ENCODE measurements at places on chromosomes 16 and 17.

- DNase-seq: no peak
Measured at GRCh38 chr16:66881014-66881417, 701 bp downstream of the PDP2 start.

DNA sequence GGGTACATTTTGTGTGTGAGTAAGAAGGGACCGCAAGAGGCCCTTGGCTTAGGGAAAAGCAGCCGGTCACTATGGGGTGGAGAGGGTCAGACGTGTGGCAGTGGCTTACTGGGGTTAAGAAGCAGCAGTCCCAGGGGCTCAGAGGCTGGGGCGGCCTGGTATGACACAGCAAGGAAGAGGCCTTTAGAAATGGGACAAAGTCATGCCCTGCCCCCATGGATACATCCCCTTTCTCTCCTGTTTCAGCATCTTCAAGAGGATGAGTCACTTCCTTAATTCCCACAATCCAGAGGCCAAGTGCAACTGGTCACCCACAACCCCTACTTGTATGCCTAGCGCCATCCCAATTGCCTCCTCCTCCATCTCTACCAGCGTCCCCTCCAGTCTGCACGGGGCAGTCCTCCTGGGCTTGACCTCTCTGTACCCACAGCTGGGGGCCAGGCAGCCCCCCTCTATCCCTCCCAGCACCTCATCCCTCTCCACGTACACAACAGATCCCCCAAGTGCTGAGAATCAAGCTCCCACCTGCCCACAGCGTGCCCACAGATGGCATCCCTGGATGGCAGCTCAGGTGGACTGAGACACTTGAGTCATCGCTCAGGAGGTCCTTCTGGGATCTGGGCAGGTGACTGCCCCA is 6.9 kb upstream of the EFTUD2 start:
- no peak for DNase-seq

DNA sequence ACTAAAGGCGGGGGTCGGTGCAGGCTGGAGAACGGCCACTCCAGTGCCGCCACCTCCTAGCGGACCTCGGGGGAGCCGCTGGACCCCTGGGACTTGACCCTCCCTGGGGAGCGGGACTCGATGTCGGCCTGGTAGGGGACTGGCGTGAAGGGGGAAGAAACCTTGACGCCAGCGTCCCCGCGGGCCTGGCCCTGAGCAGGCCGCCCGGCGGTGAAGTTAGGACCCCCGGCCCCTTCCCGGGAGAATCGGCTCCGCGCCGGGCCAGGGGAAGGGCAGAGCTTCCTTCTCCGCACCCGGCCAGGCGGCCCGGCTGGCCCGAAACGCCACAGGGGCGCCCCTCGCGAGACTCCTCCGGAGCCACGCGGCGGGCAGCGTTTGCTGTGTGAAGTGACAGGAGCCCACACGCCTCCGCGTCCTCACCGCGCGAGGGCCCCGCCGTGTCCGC is 389 bp downstream of the DUS1L start:
- DNase-seq: no peak

- no peak for DNase-seq
Measured at GRCh38 chr16:17177959-17178905, 292.5 kb downstream of the XYLT1 start.

GRCh38 chr16:66551348-66551759 is 1.0 kb upstream of the CKLF start:
- peak; percentile 5 for DNase-seq

- no peak for DNase-seq
Measured at GRCh38 chr16:4193920-4194319, 48.0 kb downstream of the SRL start.

- DNase-seq: no peak
Measured at GRCh38 chr17:36523113-36523512, 11.6 kb downstream of the MYO19 start.

DNA sequence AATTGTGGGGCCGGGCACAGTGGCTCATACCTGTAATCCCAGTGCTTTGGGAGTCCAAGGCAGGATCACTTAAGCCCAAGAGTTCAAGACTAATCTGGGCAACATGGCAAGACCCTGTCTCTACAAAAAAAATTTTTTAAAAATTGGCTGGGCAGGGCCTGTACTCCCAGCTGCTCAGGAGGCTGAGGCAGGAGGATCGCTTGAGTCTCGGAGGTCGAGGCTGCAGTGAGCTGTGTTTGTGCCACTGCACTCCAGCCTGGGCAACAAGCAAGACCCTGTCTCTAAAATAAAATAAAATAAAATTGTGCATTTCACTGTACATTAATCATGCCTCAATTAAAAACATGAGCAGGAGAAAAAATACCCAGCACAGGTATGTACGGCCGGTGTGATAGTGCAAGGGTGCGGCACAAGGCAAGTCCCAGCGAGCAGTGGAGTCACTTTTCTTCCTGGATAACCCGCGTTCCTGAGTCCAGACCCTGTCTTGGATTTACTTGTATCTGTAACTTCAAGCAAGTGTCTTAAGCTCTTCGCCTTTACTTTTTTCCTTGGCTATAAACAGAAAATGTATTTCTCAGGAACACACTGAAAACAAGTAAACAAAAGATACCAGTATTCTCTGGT is 11.4 kb downstream of the ZDHHC7 start:
- DNase-seq: no peak

DNA sequence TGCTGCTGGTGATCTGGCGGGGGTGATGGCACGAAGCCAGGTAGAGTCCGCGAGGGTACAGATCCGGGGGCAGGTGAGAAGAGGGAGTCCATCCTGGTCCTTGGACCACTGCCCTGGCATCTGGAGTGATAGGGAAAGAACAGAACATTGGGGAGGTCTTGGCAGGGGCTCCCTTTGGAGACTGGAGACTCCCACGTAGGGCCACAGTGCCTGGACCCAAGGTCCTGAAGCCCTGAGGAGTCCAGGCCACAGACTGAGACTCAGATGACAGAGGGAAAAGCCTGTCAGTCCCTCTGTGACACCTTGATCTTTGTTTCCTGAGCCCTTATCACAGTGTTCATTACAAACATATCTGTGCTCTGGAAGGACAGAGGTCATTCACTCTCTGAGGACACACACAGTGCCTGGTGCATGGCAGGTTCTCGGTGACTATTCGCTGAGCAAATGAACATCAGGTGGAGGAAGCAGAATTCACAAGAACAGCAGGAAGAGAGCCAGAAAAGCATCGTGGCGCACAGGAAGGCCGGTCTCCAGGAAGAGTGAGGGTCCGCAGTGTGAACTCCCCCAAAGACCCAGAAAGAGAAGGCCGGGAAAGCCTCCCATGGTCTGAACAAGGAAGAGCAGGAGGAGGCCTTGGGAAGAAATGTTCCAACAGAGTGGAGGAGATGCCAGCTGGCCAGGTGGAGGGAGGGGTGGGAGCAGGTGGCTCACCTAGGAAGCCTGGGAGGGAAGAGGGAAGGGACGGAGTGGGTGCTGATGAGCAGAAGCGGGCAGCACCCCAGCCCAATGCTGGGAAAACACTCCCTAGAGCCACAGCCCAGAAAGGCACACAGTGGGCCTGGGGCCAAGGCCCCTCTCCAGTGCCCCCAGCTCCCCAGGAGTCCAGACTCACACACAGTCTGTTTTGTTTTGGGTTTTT is 20.5 kb downstream of the PEMT start:
- peak; percentile 49 for DNase-seq

DNA sequence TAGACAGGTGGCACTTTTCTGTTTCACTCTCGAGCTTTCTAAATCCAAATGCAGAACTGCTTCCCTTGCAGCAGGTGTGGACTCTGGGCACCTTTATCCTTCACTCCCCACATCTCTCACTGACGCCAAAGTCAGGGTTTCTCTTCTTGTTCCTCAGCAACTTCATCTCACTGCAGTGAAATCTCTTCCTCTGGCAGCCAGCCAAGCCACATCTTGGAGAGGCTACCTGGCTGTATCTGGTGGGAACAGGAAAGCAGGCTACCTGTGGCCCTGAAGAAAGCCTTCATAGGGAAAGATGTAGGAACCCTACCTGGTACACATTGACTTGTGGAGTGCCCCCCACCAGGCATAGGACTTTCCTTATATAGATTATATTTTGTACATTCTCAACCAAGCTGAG is 159.1 kb downstream of the UTP18 start:
- no peak for DNase-seq

GRCh38 chr17:78038748-78039288 is 80.3 kb downstream of the TNRC6C start:
- DNase-seq: no peak

DNA sequence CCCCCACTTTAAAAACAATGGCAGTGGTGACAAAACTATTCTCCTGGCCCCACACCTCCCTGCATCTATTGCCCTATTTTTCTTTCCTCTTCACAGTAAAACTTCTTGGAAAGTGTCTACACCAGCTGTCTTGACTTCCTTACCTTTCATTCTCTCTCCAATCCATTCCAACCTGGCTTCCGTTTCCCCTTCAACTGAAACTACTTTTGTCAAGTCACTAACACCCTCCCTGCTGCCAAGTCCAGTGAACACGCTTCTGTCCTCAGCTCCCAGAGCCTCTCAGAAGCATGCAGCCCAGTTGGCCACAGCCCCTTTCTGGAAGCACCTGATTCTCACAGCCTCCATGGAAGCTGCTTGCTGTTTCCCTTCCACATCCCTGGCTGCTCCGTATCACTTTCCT is 4.0 kb upstream of the SCN4A start:
- no peak for DNase-seq

DNA sequence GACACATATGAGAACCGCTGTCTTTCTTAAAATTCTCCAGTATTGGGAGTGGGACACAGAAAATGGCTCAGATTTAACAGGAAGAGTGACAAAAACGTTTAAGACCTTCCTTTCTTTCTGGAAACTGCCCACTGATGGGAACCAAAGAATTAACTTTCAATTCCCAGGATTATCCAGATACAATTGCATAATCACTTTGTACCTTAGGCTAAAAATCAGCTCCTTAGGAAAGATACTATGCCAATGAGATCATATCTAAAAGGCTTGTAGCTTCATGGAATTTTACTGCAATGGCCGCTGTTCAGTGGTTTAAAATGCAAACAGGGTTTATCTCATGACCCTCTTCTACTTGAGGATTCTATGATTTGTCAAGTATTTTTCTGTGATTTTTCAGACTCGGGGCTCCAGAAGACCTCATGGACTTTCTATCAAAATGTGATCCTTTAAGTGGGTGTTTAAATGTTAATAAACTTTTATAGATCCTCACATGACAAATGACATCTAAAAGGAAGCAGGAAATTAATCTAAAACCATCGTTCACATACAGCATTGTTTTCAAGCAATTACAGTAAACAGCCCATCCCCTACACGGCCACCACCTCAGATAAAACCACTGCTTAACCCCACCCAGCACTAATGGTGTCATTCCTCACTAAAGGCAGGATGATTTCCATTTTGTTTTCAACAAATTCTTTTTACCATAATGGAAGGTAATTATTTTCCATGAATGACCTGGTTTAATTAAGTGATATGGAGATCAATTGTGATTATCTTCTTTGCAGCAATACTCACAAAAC is 31.6 kb upstream of the ERN1 start:
- no peak for DNase-seq

GRCh38 chr17:64506201-64506575 is at the start of gene DDX5:
Gene DDX5 (minus strand): TSS chr17:64506289. CDS start chr17:64506119, 170 bp downstream.
- DNase-seq: peak; percentile 99

- DNase-seq: no peak
Measured at GRCh38 chr16:54080524-54081008, 206.0 kb downstream of the IRX3 start.

DNA sequence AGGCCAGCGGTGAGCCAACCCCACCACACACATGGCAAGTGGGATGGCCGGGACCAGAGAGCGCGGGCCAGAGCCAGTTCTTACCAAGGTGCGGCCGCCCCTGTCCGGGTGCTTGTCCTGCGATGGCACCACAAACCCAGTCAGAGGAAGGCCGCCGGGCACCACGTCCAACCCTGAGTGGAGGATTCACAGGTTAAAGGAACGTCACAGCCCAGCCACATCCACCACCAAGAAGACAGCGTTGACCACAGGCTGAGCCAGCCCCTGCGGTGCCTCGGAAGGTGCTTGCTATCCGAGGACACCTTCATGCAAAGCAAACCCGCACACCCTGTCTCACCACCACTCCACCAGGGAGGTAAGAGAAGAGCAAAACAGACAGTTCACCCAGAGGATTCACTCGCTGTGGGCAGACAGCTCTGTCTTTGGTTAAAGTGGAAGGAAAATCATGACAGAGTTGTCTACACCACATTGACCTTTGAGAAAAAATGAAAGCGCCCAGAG is 15.8 kb downstream of the SLX4 start:
- no peak for DNase-seq

DNA sequence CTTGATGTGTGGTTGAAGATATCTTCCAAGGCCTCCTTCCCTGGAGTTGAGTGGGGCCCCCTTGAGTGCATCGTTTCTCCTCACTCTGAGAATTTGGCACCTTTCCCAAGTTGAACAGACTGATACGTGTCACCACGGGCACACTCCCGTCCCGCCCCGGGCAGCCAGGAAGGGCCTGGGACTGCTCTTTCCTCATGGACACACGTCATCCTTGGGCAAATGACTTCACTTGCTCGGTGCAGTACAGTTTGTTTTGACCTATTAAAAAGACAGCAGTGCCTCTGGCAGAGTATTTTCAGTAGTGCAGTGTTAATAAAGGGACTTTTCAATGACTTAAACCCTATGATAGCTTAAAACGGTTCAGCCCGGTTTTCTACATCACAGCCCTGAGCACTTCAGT is 59.9 kb downstream of the SEC14L1 start:
- DNase-seq: no peak

DNA sequence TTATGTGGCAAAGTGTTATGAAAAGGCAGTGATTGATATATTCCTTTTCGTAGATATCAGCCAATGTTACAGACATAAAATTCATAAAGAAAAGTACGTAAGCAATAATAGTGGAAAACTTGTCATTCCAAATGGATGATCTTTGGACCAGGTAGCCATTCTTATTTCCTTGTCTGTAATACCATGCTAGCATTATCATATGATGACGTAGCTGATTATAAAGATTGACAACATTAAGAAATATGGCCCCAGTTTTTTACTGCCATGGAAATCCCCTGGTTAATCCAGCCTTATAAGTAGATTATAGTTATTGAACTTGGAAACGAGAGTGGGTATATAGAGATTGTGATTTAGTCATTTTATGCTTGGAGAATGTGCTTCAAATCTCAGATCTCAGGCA is 8.8 kb downstream of the TANC2 start:
- no peak for DNase-seq

GRCh38 chr16:14371778-14372431 is 258.2 kb downstream of the PARN start:
- no peak for DNase-seq

DNA sequence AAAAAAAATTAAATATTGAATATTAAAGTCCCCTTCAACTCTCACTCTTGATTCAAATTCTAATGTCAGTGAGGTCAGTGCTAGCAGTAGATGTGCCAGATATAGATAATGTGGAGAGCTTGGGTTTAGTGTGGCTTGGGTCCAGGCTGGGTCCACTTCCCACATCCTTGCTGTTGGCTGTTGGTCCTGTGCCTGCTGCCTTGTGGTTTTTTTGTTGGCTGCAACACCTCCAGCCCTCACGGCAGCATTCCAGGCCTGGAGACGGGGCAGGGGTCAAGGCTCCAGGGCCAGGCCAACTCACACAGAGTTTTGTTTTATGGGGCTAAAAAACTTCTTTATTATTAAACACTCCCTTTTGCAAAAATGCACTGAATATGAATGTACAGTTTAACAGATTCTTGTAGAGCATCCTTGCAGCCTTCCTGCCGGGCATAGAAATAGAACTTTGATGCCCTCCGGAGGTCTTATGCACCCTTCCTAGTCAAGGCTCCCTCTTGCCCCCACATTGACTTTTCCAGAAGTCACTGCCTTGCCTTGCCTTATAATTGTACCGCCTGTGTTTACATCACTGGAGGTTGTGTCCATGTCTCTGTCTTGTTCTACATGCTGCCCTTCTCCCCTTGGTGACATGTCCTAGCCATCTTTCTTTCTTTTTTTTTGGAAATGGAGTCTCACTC is 25.5 kb upstream of the MYO15B start:
- DNase-seq: no peak
